ENCODE measurements at places on chromosomes 5 and 9. TPM values are rescaled to one million over a fixed set of nuclear protein-coding genes. Genes with fewer than 3 reads are reported as not detected.
A peak's percentile ranks its signal among the peaks of the same experiment; 100 is the strongest.

GRCh38 chr5:66164044-66164790 is 20.1 kb downstream of the SREK1 start:
- peak; percentile 53 for DNase-seq

DNA sequence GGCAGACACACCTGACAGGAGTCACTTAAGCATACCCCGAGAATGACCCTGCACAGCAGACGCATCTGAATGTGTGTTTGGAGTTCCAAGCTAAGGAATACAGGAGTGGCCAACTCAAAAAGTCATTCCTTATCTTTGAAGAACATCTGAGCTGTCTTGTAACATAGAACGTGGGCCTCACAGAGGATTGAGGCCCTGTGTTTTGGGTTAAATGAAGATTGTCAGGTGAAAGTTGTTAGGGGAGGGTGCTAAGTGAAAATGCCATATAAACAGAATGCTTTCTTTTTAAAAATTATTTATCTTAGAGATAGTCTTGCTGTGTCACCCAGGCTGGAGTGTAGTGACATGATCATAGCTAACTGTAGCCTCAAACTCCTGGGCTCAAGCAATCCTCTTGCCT is 100.9 kb downstream of the PIK3R1 start:
- no peak for DNase-seq

DNA sequence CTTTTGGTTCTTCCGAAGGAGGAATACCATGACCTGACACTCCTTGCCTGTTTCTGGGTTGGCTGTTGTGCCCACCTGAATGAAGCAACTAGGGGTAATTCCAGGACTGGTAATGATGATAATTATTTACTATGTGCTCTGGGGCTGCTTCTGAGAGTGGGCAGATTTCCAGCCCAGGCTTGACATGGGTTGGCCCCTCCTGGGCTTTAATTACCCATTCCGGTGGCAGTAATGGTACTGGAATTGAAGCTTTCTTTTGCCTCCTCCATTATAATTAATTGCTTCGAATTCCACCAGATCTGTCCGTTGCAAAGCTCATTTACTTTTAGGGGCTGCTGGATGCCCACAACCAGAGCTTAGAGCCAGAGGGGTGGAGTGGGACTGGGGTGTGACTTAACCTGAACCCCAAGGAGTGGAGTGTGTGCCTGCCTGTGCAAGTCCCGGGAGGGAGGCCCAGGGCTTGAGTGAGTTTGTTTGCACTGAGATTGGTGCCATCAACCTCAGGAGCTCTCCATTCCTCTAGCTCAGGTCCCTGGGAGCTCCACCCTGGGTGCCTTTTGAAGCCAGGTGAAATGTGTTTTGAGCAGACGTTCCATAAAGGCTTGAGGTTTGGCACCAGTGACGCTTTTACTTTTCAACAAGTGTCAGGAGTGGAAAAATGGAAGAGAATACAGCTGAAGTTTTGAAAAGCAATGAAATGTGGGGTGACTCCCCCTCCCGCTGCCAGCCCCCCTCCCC is 214.6 kb downstream of the PDZD2 start:
- no peak for DNase-seq

DNA sequence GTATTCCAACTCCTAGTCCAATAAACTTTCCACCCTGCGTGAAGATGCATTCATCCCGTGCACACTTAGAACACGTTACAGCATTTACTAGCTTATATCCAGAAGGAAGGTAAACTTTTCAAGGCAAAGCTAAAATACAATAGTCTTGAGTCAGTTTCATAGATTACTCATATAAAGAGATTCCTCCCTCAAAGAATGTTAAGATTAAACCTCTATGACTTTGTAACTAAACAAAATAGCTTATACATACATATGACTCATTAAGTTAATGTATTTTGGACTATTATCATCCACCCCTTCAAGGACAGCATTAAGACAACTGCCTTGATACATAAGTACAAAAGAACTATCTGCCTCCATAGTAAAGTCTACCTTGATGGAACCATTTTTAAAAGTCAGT is 36.1 kb downstream of the TLE1 start:
- no peak for DNase-seq

GRCh38 chr5:72554897-72555296 is 47.7 kb upstream of the ZNF366 start:
- no peak for DNase-seq

ZNF483 gene
- 3.3 TPM for polyA plus RNA-seq

ZDHHC11B gene
- 39.3 TPM for polyA plus RNA-seq

DNA sequence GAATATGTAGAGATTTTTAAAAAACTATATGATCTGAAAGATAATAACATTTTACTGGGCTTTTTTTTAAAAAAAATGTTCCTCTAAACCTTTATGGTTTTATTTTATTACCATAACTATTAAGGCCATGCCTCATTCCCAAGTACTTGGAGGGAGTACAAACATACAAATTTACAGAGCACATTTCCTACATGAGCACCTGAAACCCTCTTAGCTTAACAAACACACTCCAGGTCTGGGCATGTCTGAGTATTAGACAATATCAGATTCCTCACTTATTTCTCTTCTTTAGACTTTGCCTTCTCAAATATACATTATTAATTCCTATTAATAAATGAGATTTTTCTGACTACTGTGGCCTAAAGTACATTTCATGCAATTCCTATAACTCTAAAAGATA is 319.2 kb downstream of the SLCO4C1 start:
- DNase-seq: no peak

DNA sequence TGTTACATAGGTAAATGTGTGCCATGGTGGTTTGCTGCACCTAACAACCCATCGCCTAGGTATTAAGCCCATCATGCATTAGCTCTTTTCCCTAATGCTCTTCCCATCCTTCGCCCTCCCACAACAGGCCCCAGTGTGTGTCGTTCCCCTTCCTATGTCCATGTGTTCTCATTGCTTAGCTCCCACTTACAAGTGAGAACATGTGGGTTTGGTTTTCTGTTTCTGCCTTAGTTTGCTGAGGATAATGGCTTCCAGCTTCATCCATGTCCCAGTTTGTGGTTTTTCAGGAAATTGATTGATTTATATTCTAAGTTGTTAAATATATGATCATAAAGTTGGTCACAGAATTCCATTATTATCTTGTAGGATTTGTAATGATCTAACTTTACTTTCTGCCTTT is 85.3 kb upstream of the CAST start:
- no peak for DNase-seq

DNA sequence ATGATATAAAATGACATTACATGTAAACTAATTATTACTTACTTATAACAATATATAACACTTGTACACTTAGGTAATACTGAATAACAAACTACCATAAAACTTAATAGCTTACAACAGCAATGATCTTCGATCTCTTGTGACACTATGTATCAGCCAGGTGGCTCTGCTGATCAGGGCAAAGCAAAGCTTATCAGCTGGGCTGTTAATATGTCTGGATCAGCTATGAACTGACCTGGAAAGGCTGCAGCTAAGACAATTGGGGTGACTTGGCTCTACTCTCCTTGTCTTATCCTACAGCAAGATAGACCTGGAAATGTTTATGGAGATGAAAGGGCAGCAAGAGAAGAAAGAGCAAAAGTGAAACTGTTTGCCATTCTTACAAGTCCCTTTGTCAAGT is 511.3 kb downstream of the TLR4 start:
- DNase-seq: no peak

DNA sequence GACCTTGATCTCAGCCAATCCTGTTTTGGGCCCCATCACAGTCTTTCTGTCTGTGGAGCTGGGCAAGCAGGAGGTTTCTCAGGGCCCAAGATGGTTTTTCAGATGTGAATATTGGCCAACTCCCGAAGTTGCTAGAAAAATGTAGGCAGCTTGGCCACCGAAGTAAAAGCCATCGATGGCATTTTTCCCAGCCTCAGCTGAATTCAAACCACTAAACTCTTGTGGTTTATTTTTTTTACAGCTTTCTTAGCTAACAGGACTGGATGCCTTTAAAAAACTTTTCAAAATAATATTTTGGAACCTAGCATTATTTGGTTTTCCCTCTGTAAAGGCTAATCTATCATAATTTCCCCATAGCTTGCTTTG is 102.5 kb upstream of the ERCC6L2 start:
- no peak for DNase-seq

SAPCD2 gene
- 8.9 TPM for polyA plus RNA-seq

DNA sequence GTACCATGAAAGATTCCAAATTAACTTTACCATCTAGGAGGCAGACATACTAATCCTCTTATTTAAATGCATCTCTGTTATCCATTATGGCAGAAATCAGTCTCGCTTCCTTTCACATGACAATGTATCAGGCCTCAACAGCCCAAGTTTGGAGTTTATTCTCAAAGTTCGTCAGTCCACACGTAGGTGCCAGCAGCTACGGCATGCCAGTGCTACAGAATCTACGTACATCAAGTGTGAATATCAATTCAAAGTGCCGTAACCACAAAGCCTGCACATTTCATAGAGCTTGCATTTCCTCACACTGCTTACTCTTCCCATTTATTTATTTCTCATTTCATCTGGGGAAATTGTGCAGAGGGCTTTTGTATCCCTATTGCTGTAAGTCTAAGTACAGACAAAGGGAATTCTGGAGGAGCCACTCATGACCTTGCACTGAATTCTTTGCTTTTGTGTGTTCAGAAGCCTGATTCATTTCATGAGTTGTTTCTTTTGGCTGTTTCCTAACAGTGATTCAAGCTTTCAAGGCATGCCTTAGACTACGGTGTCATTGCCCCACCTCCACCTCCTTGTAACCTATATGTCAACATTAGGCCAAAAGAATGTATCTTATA is 10.0 kb downstream of the ENC1 start:
- no peak for DNase-seq

DNA sequence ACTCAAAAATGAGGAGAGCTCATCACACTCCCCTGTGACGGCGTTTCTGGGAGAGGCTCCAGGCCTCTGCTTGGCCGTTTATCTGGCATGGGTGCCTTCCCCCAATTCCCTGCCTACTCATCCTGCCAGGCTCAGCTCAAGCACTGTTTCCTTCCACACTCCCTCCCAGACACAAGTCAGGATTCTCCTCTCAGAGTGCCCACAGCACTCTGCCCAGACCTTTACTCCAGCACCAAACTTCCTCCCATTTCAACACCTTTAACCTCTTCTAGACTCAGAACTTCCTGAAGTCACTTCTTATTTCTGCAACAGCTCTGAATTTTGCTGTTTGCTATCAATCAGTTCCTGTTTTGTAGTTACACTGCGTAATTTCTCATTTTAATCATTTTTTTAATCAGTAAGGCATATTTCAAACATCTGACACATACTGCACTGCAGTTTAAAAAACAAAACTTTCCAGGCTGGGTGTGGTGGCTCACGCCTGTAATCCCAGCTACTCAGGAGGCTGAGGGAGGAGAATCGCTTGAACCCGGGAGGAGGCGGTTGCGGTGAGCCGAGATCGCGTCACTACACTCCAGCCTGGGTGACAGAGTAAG is 16.0 kb downstream of the TRMO start:
- no peak for DNase-seq

DNA sequence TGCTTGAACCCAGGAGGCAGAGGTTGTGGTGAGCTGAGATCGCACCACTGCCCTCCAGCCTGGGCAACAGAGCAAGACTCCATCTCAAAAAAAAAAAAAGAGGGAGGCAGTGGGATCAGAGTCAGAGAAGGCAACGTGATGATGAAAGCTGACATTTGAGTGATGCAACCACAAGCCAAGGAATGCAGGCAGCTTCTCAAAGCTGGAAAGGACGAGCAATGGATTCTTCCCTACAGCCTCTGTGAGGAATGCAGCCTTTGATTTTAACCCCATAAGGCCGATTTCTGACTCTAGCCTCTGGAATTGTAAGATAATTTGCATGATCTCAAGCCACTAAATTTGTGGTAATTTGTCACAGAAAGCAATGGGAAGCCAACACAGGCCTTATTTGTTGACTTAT is 9.8 kb downstream of the TGFBI start:
- no peak for DNase-seq

IL5 gene
- 0.44 TPM for polyA plus RNA-seq

GRCh38 chr5:179235416-179236400 is 109.6 kb downstream of the ADAMTS2 start:
- no peak for DNase-seq

CSF2 gene
- polyA plus RNA-seq: 0.14 TPM

DNA sequence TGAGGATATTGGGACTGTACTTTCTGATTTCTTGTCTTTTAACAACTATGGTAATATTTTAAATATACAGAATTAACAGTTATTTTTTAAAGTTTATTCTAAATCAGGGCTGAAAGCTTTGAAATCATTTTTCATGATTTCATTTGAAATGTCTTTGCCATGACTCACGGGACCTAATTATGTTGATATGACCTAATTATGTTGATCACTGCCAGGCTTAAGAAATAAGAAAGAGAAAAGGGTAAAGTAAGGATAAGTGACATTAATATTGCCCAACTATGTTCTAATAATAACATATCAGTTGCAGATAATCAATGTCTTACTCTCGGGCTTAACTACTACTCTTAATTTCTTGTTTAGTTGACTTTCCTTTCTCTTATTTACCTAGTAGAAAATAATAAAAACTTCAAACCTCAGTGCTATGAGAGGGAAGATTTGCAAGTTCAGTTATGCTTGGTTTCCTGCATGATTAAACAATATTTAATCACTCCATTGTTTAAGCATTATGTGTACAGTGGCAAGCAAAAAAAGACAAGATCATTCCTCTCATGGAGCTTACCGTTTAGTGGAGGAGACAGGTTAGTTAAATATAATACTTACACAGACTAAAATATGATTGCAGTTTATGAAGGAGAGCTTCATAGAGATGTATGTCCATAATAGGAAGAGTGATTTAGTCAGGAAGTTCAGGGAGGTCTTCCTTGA is 67.0 kb upstream of the EIF4EBP3 start:
- no peak for DNase-seq

C9orf50 gene
- 0.54 TPM for polyA plus RNA-seq

DNA sequence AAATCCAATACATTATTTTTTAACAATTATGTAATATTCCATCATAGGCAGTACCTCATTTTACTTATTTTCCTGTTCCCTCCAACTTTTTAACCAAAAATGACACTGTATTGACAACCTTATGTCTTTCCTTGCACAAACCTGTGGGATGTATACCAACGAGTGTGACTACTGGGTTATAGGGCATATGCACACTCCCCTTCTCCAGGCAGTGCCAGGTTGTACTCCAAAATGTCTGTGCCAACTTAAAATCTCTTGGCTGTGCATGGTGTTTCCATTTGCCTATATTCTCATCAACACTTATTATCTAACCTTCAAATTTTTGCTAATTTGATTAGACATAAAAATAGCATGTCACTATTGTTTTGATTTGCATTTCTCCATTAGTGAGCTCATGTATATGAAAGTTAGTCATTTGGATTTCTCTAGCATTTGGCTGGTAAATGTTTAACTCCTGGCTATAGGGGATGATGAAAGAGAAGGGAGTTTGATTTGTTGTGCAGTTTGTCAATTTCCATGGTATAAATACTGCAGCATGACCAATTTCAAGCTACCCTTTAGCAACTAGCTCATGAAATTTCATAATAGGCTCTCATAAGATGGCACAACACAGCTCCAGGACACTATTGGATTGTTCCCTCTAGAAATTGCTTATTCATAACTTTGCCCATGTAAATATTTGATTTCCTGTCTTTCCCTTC is 129.9 kb downstream of the BAAT start:
- DNase-seq: no peak

Measured in right lung (tissue), 10 donors.